Activated naive CD4-positive, alpha-beta T cell (primary cell): ENCODE measurements at places on chromosomes 5 and 9.

- DNase-seq, result no peak
These were observed 66.0 kb downstream of the FRMD3 start for GRCh38 chr9:83472221-83472665.

DNA sequence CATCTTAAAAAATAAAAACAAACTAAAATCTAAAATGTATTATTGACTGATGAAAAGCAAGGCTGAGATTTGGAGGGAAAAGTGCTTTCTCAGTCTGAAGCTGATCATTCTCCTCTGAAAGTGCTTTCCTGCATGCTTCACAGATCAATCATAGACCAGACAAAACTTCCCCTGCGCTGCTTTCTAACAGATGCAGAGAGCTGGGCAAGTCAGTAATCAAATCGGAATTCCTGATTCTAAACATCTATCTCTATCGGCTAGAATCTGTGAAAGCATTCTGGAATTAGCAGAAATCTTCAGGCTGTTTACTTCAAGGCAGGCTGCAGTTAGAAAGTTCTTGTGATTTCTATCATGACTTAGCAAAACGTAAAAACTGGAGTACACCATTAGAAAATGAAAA is 15.6 kb upstream of the FAM81B start:
- DNase-seq, result no peak

DNA sequence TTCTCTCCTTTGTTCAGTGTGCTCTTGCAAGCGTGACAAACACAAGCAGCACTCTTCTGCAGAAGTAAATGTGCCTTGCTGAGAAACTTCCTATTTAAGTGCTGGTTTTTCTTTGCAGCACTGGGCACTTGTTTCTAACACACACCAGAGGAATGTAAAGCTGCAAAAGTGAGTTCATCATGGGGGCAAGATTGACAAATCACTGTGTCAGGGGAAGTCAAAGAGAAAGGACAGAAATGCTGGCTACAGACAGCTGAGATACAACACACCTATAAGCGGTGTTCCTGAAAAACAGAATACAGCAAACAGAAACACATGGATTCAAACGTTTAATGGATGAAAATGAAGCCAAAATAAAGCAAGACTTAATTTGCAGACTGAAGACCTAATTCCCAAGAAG is 19.6 kb downstream of the ROR2 start:
- DNase-seq, result no peak

DNA sequence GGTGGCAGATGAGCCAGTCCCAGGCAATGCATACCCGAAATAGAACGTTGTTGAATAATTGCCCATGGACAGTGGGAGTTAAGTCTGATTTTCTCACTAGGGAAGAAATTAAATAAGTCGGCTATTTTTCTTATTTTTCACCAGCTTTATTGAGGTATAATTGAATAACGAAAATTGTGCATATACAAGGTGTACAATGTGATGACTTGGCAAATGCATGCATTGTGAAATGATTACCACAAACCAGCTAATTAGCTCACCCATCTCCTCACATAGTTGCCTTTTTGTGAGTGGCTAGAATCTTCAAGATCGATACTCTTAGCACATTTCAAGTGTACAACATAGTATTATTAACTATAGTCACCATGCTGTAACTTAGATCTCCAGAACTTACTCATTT is 249.6 kb downstream of the ROR2 start:
- DNase-seq, result no peak

DNA sequence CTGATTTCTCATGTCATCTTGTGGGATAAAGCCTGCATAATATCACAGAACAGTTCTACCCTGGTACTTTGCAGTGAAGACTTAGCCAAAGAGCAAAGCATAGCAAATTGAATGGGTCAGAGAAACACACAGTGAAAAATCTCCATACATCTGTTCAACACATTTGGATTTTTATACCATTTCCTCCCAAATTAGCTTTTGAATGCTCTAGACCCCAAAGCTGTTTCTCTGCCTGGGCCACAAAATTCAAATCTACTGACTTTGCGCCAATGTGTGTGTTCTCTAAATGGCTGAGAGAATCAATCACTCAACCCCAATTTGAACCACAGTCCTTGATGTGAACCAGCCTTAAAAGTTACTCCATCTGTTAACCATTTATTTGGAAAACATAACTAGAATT is 236.9 kb upstream of the NFIL3 start:
- DNase-seq, result no peak

DNA sequence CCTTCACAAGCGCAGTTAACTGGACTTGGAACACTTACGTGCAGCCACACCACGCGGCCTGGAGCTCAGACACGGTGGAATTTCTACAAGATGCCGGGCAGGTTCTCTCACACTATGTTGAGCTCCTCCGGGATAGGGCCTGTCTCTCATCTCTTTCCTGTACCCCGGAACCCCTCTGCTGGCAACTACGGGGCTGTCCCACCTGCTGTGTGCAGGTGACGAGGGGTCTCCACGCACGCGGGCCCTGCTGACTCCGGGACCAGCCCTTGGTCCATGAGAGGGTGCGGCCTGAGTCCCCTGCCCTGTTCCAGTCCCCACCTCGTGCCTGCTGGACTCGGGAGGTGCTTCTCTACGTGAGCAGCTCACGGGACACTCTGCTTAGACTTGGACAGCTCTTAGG is 40.1 kb downstream of the SLC6A3 start:
- no peak for DNase-seq

GRCh38 chr5:62132276-62132675 is 173.7 kb upstream of the KIF2A start:
- DNase-seq, result no peak

GRCh38 chr5:115160975-115161475 is 8.7 kb downstream of the TRIM36 start:
- no peak for DNase-seq

DNA sequence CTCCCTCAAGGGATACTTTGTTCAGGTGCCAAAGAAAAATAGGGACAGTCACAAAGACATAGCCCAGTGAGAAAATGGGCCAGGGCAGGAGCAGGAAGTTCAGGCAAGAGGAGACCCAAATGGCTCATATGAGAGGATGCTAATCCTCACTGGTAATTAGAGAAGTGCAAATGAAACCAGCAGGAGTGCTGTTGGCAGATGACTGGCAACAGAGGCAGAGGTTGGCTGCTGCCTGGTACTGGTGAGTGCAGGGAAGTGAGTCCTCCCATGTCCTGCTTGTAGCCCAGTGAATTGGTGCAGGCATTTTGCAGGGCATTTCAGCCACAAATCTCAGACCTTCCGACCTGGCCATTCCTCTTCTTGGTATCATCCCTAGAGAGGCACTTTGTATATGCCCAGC is 23.5 kb downstream of the ODF2 start:
- DNase-seq, result no peak

DNA sequence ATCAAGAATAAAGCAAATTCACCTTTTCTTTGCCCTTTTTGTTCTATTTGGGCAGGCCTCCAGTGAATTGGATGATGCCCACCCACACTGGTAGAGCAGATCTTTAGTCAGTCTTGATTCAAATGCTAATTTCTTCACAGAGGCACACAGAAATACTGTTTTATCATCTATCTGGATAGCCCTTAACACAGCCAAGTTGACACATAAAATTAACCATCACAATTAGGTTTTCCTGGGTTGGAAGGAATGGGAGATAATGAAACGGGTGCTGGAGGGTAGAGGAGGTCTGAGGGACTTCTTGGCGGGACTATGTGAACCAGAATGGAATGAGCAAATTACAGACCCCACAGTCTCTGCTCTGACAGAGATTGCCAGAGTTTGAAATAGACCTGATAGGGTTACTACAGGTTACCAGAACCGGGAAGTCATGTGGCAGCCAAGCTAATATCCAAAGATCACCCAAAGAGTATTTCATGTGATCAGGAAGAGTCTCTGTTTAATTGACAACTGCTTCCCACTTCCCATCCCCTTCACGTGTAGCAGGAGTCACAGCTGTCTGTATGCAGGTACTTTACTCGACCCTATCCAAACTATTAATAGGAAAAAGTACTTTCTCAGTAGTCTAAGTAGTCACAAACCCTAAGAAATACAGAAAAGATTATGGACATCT is 20.0 kb upstream of the TMEM161B start:
- DNase-seq, result no peak
